ENCODE measurements at places on chromosomes 2 and 18. TPM values are rescaled to one million over a fixed set of nuclear protein-coding genes. Genes with fewer than 3 reads are reported as not detected.

Gene XIRP2
- not detected for total RNA-seq

Gene LYPD6B
- total RNA-seq, result not detected

Gene SAG
- not detected for total RNA-seq

Gene TOGARAM2
- not detected for total RNA-seq

Gene POTEI
- total RNA-seq, result not detected

Gene CYB5A
- 35.0 TPM for total RNA-seq

Gene IL1RN
- total RNA-seq, result 0.69 TPM
